ENCODE measurements at places on chromosomes 13 and 19. TPM values are rescaled to one million over a fixed set of nuclear protein-coding genes. Genes with fewer than 3 reads are reported as not detected.

FUT3 gene
- total RNA-seq, result not detected

ZNF541 gene
- total RNA-seq, result 0.13 TPM

CACNG6 gene
- total RNA-seq, result 0.21 TPM

- no peak for DNase-seq
These were observed 915.1 kb downstream of the SLITRK5 start for GRCh38 chr13:88586263-88586662.

DNA sequence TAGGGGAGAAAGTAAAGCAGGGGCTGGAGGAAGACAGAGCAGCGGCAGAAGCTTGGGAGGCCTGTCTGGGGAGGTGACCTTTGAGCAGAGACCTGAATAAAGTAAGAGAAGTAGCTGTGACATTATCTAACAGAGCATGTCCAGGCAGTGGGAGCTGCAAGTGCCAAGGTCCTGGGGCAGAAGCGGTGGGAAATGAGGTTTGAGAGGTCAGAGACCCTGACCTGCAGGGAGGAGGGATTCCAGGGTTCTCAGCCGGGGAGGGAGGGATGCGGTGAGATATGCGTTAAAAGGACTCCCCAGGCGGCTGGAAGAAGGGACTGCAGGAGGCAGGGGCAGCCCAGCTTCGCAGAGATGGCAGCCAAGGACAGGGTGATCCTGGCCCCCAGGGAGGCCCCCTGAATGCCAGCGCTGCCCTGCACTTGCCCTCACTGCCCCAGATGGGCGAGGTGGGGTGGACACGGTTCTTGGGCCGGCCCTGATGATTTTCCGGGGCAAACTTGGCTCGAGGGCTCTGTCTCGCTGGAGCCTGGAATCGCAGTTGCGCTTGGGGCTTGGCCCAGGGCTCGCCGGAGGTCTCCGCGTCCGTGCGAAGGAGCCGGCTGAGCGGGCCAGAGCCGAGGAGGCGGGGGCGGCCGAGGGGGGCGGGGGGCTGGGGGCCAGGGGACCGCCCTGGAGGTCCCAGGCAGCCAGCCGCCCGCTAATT is 3.2 kb downstream of the CRLF1 start:
- DNase-seq, result no peak

DNA sequence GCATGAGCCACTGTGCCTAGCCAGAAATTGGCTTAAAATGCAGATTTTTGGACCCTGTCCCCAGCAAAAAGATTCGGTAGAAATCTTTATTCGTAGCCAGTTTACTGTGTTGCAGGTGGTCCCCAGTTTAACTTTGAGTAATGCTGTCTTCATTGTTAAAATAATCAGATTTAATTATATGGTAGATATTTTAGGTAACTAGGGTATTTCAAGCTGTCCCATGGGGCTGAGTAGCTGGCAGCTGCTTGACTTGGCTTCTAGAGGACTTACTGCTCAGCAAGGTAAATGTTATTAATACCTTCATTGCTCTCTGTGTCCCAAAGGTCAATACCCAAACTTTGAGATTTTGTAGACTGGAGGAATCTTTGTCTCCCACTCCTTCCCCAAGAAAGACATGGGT is 21.1 kb downstream of the LSM14A start:
- no peak for DNase-seq

- DNase-seq, result no peak
These were observed 1.5 kb downstream of the CCDC106 start for GRCh38 chr19:55649268-55650125.

All from left cardiac atrium (tissue), 4 donors.